ENCODE measurements at places on chromosomes 3 and 15.

- no peak for DNase-seq
Observed at GRCh38 chr3:130692455-130692854, 54.2 kb downstream of the PIK3R4 start.

DNA sequence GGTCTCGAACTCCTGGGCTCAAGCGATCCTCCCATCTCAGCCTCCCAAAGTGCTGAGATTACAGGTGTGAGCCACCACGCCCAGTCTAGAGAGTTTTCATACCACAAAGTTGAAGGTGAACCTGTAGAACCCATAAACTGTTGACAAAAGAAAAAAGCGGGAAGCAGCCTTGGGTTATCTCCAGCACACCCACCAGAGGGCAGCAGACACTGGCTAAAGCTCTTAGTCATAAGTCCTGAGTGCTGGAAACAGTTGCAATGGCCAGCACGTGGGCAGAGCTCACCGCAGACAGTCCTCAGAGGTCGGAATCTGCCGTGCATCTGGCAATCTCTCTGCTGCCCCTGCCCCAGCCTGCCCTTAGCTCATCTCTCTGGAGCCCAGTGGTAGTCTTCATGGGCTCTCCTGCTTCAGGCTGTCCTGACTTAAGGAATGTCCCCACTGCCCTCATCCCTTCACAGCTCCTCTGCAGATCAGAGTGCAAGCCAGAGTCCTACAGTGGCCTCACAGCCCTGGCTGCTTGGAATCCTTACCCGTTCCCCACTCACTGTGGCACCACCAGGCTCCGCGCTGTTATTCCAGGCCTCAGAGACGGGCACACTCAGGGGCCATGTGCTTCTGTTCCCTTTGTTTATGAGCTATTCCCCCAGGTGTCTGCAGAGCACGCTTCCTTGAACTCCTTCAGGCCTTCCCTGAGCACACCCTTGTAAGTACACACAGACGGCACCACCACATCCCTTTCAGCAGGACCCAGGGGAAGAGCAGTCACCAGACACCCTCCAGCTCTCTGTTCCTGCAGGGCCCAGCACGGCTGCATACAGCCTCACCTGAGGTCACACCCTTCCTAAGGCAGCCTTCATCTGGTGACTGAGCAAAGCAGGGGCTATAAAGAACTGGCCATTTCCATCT lies 8.8 kb upstream of the ELP6 start:
- peak; percentile 58 for DNase-seq

- no peak for DNase-seq
Observed at GRCh38 chr15:100159436-100159835, 182.3 kb downstream of the ADAMTS17 start.

DNA sequence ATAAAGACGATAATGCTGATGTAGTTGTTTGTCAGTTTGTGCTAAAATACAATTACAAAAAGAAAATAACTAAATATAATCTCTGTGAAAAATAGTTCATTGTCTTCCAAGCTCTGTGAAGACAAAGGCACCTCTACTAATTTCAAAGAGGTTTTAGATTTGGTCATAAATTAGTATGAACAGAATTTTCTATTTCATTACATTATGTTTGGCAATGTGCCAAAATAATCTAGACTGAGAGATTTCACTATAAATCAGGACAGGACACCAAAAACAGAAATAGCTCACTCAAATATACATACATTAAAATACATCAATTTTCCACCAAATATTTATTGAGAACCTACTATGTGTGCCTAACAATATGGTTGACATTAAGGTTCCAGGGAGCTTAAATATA lies 264.9 kb upstream of the CCDC54 start:
- DNase-seq: no peak

- DNase-seq: no peak
Observed at GRCh38 chr15:59276225-59277178, 69.9 kb downstream of the LDHAL6B start.

DNA sequence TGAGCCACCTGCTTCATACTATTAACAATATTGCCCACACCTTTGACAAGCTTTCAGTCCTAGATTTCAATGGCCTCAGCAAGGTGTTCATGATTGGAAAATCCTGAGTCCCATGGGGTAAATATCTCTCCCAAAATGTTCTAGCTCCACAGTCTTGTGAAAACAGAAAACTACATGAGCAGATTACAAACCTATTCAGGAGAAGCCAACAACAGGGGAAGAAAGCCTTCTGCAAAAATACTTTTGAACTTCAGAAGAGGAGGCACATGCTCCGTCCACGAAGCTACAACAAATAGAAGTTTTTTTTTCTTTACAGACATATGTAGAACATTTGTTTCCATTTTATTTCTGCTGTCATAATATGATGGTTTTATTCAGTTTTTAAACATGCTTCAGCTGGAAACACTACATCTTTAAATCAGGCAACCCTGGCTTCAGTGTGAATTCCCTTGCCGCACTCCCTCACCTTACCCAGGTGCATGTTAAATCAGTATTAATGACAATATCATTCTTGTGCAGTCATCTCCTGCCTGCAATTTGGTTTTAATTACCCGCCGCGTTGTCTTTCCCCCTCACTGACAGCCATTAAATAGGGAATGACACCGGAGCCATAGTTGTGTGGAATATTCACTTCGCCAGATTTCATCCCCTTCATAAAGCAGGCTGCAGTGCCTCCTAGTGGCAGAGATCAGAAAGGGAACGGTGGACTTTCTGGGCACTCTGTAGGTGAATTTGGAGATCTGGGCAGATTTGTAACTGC lies 725.5 kb upstream of the ARRDC4 start:
- no peak for DNase-seq

All from T-helper 9 cell (primary cell).